ENCODE measurements at places on chromosomes 16 and 17.

GRCh38 chr17:11916091-11916490 is 81.2 kb downstream of the ZNF18 start:
- no peak for DNase-seq

GRCh38 chr17:18041776-18042175 is 2.6 kb downstream of the GID4 start:
- no peak for DNase-seq

DNA sequence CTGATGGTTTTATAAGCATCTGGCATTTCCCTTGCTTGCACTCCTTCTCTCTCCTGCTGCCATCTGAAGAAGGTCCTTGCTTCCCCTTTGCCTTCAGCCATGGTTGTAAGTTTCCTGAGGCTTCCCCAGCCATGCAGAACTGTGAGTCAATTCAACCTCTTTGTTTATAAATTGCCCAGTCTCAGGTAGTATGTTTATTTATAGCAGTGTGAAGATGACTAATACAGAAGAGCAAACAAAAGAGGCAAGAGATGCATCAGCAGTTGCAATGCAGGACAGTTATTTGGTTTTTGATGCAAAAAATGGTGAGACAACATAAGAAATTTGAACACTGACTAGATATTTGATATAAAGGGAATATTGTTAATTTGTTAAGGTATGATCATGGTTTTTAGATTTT is 16.8 kb downstream of the TMEM100 start:
- DNase-seq = no peak

- no peak for DNase-seq
Observed at GRCh38 chr16:83118365-83118764, 491.6 kb downstream of the CDH13 start.

- DNase-seq = no peak
Observed at GRCh38 chr16:85389679-85390470, 223.2 kb upstream of the GSE1 start.

DNA sequence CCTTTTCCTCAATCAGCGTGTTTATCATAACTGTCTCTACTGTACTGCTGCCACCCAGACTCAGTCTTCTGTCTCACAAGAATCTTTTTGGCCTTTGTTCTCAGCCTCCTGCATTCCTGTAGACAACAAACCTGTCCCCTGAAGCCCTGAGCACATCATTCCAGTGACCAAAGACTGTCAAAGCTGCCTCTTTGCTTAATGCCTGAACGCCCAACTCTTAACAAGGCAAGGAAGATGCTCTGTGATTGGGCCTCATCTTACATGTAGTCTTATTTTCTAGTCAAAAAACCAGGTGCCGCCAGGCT is 29.3 kb upstream of the AQP8 start:
- DNase-seq = no peak

DNA sequence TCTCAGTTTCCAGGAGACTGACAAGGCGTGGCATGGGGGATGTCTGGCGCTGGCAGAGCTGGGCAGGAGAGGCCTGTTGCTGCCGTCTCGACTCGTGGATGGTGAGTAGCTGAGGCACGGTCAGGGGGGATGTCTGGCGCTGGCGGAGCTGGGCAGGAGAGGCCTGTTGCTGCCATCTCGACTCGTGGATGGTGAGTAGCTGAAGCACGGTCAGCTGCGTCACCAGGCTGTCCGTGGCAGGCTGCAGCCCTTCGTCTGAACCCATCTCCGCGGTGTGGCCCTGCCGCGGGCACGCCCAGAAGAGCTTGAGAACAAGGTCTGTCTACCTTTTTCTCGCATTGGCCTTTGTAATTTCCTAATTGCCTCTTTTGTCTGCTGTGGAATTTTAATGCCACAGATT is 25.0 kb downstream of the ZNF750 start:
- no peak for DNase-seq

Measured in anterior cingulate cortex (tissue), 58 donors.